ENCODE measurements at places on chromosomes 7 and 10.

GRCh38 chr7:101815826-101816594, 1.4 kb upstream of the CUX1 start:
- peak; percentile 83 for DNase-seq

GRCh38 chr7:55048221-55048859, 29.5 kb downstream of the EGFR start:
- no peak for DNase-seq

DNA sequence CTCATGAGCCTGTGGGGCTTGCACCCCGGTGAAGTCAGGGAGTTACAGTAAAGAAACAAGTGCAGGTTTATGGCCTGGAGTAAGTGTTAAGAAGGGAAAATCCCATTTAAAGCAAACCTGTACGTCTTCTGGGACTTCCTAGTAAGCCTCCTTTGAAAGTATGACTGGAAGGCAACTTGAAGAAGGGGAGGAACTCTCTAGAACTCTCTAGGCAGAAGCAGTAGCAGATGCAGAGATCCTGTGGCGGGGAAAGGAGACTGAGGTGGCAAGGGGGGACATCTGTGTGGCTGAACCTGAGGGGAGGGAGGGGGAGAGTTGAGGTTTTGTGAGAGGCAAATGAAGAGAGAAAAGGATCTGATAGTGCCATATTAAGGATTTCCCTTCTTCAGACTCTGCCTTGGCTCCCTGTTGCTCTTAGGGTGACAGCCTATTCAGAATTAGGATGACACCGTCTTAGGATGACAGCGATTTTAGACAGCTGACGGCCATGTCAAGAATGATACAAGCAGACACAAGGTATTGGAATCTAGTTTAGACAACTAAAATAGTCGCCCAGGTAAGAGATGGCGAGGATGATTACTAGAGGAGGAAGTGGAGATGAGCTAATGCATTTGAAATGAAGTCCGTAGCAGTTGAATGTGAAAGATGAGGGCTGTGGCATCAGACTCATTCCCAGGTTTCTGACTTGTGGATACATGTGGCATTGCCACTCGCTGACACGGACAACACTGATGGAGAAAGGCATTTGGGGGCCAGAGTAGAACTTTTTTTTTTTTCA, 29.0 kb downstream of the CUL1 start:
- no peak for DNase-seq

DNA sequence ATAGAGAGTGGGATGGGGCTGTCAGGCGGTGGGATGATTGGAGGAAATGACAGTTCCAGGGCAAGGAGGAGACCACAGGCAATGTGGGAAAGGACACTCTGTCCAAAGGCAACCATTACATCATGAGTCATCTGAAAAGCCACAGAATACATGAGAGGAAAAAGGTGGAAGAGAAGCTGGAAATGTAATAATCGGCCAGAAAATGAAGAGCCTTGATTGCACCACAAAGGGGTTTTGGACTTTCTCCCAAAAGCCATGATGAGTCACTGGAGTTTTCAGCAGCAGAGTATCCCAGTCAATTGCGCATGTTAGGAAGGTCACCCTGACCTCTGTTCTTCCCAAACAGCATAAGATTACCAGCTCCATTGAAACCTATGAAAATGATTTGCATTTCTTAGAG, 222.0 kb downstream of the LHFPL3 start:
- no peak for DNase-seq
